Activated T-cell treated with anti-CD3 and anti-CD28 coated beads, Interleukin-2, amount 50 U/mL, for 72 hours (primary cell): ENCODE measurements at places on chromosomes 3 and 15. TPM values are rescaled to one million over a fixed set of nuclear protein-coding genes. Genes with fewer than 3 reads are reported as not detected.

DNA sequence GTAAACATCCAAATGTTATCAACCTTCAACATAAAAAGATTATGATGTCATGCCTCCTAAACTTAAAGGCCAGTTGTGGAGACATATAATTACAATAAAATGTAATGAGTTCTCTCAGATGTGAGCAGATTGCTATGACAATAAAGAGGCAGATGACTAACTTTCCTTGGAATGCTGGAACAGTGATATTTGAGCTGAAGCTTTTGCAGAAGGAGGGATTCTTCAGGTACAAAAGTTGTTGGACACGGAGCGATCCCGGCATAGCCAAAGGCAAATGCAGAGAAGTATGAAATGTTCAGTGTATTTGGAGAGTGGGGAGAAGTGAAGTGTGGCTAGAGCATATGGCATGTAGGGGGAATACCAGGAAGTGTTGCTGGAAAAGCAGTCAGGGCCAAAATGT is 520.1 kb downstream of the FGF12 start:
- DNase-seq = no peak

DNA sequence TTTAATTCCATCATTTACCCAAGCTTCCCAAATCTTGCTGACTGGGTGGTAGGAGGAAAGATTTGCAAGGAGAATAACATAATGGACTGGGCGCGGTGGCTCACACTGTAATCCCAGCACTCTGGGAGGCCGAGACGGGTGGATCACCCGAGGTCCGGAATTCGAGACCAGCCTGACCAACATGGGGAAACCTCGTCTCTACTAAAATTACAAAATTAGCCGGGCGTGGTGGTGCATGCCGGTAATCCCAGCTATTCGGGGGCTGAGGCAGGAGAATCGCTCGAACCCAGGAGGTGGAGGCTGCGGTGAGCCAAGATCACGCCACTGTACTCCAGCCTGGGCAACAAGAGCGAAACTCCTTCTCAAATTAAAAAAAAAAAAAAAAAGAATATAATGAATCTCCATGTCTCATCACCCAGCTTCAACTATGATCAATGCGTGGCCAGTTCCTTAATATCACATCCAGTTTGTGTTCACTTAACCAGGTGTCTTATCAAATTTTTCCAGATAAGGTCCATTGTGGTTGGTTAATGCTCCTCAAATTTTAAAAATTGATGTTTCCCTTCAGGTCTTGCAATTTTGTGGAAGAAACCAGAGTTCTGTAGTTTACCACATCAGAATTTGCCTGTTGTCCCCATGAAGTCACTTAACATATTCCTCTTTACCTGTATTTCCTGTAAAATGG is 1.3 kb upstream of the ABCF3 start:
- no peak for DNase-seq

DNA sequence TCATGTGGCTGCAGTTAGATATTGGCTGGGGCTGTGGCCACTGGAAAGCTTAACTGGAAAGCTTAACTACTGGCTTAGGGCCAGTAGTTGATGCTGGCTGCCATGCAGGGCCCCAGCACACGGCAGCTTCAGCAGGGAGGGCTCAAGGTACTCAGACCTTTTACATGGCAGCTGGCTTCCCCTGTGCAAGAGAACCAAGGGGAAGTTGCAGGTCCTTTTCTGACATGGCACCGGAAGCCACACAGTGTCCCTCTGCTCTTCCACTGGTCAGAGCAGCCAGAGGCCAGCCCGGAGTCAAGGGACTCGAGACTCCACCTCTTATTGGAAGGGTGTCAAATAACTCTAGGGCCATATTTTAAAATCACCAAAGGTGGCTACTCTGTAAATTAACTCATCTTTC is 24.5 kb downstream of the CCR9 start:
- DNase-seq = no peak

- DNase-seq = no peak
Measured at GRCh38 chr15:47409600-47409999, 307.7 kb upstream of the SEMA6D start.

DNA sequence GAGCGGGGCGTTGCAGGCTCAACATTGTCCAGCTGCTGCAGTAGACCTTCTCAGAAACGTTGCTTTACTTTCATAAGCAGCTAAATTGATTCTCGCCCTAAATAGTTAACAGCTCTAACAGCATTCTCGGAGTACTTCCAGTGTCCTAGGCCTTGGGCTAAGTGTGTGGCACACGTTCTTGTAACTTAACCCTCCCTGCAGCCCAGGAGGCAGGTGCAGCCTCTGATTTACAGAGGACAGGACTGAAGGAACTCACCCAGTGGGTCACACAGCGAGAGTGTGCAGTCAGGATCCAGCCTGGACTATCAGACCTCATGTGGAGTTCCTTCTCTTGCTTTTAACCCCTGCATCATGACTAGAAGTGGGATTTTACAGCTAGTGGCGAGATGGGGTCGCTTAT is 312.8 kb upstream of the C2CD4B start:
- DNase-seq = no peak

Gene CLDN18
- not detected for total RNA-seq

Gene DAZL
- total RNA-seq = not detected

Gene ASB14
- total RNA-seq = not detected

Gene CD86
- total RNA-seq = 2.5 TPM
